ENCODE measurements at places on chromosomes 3 and 15.

- DNase-seq: no peak
Observed at GRCh38 chr3:5489536-5489935, 302.0 kb downstream of the EDEM1 start.

DNA sequence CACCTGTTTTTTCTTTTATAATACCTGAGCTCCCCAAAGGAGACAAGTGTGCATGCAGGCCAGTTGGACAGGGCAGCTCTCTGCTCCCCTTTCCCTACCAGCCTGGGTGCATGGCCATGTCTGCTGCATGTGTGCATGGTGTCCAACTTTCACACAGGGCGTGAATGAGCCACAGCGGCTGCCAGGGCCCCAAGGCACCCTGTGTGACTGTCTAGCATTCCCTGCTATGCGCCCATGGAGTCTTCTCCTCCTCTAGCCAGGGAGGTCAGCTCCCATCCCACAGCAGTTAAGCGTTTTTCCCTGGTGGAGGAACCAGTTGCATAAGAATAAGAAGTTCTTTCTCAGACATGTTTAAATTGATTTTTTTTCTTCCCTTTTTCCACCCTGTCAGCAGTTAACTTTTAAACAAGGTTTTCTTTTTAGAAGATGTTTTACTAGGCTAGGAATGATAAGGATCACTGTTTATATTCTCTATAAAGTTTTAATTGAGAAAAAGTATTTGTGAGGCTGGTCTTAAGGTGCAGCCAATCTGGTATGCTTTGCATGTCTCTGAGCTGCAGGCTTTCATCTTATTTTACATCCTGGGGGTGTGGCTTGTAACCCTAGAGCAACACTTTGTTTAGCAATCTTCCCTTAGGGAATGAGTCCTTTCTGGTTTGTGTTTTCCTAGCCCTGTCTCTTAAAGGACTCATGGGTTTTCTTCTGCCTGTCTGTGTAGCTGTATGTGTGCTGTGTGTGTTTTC lies 20.5 kb upstream of the OR5H1 start:
- no peak for DNase-seq

- DNase-seq: no peak
Observed at GRCh38 chr3:23550402-23550801, 255.4 kb upstream of the UBE2E1 start.

GRCh38 chr3:115217678-115218451 lies 70.8 kb upstream of the ZBTB20 start:
- DNase-seq: peak; percentile 67

GRCh38 chr15:44427756-44428724 lies 611 bp downstream of the CTDSPL2 start:
- DNase-seq: no peak

DNA sequence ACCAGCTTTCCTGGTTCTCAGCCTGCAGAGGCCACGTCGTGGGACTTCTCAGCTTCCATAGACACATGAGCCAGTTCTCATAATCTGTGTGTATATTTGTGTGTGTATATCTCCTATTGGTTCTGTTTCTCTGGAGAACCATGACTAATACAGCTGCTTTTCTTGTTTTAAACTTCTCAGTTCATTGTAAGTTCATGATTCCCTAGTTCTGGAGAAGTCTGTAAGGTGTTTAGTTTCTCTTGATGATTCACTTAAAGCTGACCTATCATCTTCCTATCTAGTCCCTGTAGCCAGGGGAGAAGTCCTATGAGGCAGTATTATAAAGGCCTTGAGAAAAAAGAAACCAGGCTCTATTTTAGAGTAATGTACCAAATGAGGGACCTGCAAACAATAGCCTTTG lies 147.7 kb downstream of the RYR3 start:
- DNase-seq: no peak

GRCh38 chr3:58102390-58102750 lies 94.1 kb downstream of the FLNB start:
- no peak for DNase-seq

Measured in HFFc6 (cell line).